ENCODE measurements at places on chromosomes 1 and 21. TPM values are rescaled to one million over a fixed set of nuclear protein-coding genes. Genes with fewer than 3 reads are reported as not detected.

PTGER3 gene
- polyA plus RNA-seq = not detected

KLHDC7A gene
- polyA plus RNA-seq = not detected

CELA3A gene
- polyA plus RNA-seq = not detected

AGT gene
- 0.48 TPM for polyA plus RNA-seq

TIE1 gene
- polyA plus RNA-seq = not detected

CACNA1E gene
- 2.4 TPM for polyA plus RNA-seq

SLC45A3 gene
- polyA plus RNA-seq = not detected

TMOD4 gene
- polyA plus RNA-seq = not detected

ARID1A gene
- polyA plus RNA-seq = 16.0 TPM

LCE1A gene
- not detected for polyA plus RNA-seq

SLC35F3 gene
- polyA plus RNA-seq = 6.2 TPM

VWA5B1 gene
- polyA plus RNA-seq = not detected

KANK4 gene
- polyA plus RNA-seq = not detected

OR10Z1 gene
- not detected for polyA plus RNA-seq

EDARADD gene
- not detected for polyA plus RNA-seq

GIPC2 gene
- 16.5 TPM for polyA plus RNA-seq

MRPL20 gene
- polyA plus RNA-seq = 299 TPM

KRTAP12-2 gene
- polyA plus RNA-seq = not detected

ACTN2 gene
- polyA plus RNA-seq = 5.0 TPM

FAM72C gene
- 1.3 TPM for polyA plus RNA-seq

VCAM1 gene
- polyA plus RNA-seq = 0.71 TPM

RSPH1 gene
- polyA plus RNA-seq = 1.9 TPM

C8B gene
- polyA plus RNA-seq = not detected

LY9 gene
- polyA plus RNA-seq = not detected

C1orf87 gene
- polyA plus RNA-seq = not detected

LGR6 gene
- 4.0 TPM for polyA plus RNA-seq

AMY1A gene
- not detected for polyA plus RNA-seq

DIO1 gene
- not detected for polyA plus RNA-seq

ARHGAP29 gene
- 4.7 TPM for polyA plus RNA-seq

RPRD2 gene
- polyA plus RNA-seq = 7.7 TPM
